ENCODE measurements at places on chromosomes 7 and 10.

DNA sequence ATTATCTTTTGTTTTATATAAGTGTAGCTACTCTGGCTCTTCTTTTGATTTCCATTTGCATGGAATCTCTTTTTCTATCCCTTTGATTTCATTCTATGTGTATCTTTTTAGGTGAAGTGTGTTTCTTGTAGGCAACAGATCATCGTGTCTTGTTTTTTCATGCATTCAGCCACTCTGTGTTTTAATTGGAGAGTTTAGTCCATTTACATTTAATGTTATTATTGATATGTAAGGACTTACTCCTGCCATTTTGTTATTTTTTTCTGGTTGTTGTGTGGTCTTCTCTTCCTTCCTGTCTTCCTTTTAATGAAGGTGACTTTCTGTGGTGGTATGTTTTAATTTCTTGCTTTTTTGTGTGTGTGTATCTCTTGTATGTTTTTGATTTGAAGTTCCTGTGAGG lies 81.6 kb downstream of the BBS9 start:
- no peak for DNase-seq

DNA sequence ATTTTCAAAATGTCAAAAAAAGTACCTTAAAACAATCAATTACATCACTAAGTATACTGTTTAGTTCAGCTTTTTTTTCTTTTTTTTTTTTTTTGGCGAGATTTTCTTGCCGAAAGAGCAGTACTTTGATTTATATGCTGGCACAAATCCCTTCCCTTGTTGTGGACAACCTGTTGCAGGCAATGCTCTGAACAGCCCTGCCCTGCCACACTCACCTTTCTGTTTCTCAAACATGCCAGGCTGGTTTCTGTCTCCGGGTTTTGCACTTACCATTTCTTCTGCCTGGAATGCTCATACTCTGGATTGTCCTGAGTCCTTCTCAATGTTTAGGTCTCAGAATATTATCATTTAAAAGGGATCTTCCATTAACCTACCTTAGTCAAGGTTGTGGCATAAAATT lies 80.4 kb upstream of the JAZF1 start:
- DNase-seq: no peak

GRCh38 chr7:156194813-156195212 lies 382.6 kb upstream of the SHH start:
- DNase-seq: no peak

GRCh38 chr10:107899502-107900062 lies 735.1 kb upstream of the SORCS1 start:
- DNase-seq: no peak

DNA sequence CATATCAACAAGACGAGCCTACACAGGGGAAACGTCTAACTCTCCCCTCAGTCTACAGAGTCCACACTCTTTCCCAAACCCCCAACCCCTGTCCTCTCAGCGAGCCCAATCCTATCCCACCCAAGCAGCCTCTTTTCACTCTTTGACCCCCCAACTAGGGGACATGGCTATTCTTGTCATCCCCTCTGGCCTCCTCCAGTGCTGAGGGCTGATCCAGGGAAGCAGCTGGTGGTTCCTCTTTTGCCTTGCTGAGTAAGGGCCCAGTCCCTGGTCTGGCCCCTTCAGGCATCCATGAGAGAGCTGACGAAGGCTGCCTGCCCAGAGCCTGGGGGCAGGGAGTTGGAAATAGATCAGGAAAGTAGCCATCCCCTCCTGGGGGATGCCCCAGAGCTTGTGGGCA lies 6.4 kb downstream of the NOBOX start:
- no peak for DNase-seq

DNA sequence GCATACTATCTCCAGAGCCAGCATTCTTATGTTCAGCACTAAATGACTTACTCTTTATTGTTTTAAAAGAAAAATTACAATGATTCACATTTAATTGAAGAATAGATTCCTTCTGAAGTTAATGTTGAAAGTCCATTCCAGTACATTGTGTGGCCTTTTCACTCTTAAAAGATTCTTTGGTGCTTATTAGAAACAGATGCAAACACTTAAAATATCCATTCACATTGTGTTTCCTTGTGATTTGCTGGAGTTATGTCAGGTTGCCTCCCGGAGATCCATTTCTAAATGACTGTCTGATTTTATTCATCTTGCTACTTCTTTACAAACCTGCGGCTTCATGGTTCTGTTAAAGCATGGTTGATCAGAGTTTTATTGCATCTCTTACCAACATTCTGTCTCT lies 152.8 kb downstream of the FOXP2 start:
- no peak for DNase-seq

DNA sequence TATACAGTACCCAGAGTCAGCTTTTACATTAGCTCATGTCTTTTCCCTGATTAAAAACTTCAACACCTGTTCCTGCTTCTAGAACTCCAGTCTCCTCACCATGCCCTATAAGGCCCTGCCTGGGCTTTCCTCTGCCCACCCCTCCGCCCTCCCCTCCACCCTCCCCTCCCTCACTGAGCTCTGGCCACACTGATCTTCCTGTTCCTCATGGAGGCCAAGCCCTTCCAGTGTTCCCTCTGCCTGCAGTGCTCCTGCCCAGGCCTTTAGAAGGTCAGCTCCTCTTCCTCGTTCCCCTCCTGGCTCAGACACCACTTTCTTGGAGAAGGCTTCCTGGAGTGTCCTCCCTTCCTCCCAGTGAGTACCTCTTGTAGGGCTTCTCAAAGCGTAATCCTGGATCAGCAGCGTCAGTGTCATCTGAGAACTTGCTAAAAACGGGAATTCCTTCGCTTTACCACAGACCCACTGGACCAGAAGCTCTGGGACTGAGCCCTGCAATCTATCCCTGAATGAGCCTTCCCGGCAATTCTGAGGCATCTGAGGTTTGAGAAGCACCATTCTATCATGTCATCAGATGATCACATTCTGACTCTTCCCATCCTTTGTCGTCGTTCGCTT lies 3.7 kb downstream of the PDZD7 start:
- no peak for DNase-seq

- no peak for DNase-seq
Measured at GRCh38 chr7:42677751-42678699, 233.8 kb downstream of the C7orf25 start.

DNA sequence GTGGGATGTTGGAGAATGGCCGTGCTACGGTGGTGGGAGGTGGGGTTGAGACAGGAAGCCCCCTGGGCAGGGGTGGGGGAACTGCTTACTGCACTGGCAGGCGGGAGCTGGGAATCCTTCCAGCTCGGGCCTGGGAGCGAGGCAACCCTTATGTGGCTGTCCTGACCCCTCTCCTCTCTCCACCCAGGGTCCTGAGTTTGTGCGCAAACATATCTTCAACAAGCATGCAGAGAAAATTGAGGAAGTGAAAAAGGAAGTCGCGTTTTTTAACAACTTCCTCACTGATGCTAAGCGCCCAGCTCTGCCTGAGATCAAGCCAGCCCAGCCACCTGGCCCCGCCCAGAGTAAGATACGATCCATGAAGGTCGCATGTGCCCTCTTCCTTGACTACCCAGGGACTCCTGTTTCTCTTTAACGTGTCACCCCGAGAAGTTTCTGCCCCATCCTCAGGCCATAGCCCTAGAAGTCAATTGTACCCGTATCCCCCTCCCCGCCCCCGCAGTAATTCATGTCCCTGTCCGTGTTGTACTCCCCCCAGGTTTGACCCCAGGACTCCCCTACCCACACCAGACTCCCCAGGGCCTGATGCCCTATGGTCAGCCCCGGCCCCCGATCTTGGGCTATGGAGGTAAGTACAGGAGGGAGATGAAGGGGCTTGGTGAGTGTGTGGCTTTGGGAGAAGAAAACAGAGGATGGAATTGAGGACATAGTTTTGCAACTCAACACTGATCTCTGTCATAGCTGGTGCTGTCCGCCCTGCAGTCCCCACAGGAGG lies 1.8 kb downstream of the UFSP1 start:
- no peak for DNase-seq

DNA sequence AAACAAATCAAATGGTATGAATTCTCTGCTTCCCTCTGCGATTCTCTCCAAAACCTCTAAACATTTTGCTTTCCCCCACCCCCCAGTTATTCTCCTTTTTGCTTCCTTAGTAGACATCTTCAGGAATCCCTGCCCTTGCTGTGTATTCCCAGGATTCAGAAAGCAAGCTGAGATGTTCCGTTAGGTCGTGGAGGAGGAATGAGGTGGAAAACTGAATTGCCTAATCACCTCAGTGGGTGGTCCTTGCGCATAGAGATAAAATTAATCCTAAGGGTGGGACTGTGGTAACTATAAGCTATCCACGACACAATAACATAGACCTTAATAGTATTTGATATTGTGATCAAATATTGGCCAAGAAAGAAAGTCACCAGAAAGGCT lies 49.1 kb upstream of the SEMA3C start:
- no peak for DNase-seq

GRCh38 chr7:95095966-95096540 lies 188.7 kb downstream of the PPP1R9A start:
- no peak for DNase-seq

DNA sequence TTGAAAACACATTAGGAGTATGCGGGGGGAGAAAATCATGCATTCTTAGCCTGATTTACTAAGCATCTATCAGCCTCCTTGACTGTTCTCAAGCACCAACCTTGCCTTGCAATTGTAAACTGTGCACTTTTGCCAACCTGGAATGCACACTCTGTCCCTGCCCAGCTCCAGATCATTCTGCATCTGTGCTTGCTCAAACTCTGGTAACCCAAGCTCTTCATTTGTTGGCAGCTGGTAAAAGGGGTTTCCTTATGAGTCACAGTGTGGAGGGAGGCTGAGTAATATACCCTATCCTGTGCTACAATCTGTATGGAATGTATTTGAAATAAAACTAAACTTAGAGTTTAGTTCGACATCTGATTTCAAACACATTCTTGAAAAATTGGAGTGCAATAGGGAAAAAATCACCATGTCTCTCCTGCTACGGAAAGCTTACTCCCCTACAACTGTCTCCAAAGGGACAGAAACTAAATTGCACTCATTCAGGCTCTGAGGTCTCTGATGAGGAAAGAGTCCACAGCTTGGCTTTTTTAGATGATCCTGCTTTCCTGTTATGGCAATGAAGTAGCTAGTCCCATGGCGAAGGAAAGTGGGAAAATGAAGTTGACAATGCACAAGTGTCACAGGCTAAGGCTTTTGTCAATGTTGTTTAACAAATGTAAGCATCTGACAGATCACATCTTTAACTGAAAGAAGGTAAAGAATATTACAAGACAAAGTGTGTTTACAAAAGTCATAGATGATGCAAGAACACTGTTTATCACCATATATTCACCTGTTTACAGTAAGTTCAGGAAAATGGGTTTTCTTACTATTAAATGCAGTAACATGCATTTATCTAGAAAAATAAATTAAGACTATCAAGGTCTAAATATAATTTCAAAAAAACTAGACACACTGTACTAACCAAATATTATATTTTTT lies 61.9 kb downstream of the TES start:
- DNase-seq: no peak

DNA sequence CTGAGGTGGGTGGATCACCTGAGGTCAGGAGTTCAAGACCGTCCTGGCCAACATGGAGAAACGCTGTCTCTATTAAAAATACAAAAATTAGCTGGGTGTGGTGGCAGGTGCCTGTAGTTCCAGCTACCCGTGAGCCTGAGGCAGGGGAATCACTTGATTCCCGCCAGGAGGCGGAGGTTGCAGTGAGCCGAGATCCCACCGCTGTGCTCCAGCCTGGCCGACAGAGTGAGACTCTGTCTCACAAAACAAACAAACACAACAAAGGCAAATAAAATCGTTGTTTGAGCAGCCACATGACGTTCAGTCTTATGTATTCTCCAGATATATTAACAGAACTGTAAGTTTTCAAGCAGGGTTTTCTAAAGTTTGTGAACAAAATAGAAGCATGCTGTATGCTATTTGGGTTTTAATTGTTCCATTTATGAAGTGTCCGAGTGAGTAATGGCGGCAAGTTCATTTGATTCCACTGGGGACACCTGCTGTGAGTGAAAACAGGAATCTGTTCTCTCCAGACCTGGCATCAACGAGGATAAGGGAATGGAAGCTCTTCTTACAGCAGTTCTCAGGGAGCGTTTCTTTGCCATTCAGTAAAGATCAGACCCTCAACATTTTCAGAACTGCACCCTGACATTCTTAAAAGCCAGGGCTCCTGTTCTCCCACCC lies 122.5 kb upstream of the PITRM1 start:
- no peak for DNase-seq

DNA sequence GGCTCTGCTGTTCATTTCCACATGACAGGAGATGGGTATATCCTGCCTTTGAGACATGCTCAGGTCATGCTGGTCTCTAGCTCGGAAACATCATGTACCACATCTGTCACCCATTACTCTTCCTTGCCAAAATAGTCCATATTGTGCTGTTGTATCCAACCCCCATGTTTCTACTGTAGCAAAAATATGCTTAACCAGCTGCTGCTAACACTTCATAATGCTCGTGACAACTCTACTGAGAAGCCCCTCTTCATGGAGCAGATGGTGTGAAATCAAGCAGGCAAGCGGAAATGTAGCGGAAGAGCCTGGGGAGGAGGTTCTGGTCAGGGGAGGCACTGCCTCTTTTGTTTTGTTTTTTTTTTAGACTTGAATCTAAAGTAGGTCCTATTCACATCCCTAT lies 82.9 kb downstream of the NPY start:
- DNase-seq: peak; percentile 98

DNA sequence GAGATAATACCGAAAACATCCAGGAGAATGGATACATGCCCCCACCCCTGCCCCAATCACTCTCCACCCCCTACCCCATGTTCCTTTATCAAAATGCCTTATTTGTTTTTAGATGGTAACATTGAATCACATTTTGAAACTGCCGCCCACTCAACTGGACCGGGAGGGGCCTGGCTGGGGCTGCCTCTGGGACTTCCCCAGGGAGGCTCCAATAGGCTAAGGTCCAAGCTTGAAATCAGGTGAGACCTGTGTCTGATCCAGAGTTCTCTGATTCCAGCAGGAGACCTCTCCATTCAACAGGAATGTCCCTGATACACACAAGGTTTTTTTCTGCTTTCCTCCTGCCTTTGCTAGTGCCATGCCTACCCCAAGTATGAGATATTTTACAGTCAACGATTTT lies 43.8 kb upstream of the ACSL5 start:
- no peak for DNase-seq

GRCh38 chr10:76382381-76382851 lies 951.0 kb downstream of the LRMDA start:
- no peak for DNase-seq

DNA sequence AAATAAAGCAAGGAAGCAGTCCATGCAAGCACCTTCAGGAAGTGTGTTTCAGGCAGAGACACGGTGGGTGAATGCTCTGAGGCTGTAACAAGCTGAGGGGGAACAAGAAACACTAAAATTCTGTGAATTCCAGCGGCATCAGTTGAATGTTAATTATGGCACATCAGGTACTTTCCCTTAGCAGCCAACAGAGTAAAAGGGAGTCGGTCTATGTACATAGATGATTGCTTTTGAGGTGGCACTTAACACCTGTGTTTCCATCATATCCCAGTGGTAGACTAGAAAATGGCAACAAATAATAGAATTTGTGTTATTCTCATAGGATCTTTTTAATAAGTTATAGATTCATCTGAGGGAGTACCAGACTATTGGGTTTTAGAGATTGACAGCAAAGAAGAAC lies 481.0 kb upstream of the KLF6 start:
- no peak for DNase-seq
